ENCODE measurements at places on chromosomes 2 and 18. TPM values are rescaled to one million over a fixed set of nuclear protein-coding genes. Genes with fewer than 3 reads are reported as not detected.

DNA sequence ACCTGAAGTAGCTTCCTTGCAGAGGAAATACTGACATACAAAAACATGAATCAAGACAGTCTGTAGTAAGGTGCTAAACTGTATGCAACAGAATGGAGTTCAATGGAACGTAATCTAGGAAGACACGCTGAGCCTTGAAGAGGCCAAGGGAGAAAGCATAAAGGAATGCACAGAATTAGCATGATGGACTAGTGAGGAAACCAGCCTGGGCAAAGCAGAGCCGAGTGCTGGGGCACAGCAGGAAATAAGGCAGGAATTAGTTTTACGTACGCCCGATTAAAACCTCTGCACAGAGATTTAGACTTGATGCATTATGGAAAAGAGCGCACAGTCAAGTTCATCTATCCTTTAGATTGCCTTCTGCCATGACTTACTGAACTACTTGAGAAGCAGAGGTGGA lies 200.3 kb downstream of the DLGAP1 start:
- H3K4me3 ChIP-seq = no peak overlapping the region
- H3K4me1 ChIP-seq = no peaks in the 10 kb centered on the region
- no peak for DNase-seq
- H3K27me3 ChIP-seq = no peaks in the 10 kb centered on the region
- H3K36me3 ChIP-seq = no peaks in the 10 kb centered on the region
- H3K27ac ChIP-seq = no peak overlapping the region

- H3K4me3 ChIP-seq = no peak overlapping the region
- no peaks in the 10 kb centered on the region for H3K36me3 ChIP-seq
- no peaks in the 10 kb centered on the region for H3K27me3 ChIP-seq
- DNase-seq = no peak
- no peaks in the 10 kb centered on the region for H3K4me1 ChIP-seq
Measured at GRCh38 chr2:60280238-60280637, 273.2 kb downstream of the BCL11A start.

DNA sequence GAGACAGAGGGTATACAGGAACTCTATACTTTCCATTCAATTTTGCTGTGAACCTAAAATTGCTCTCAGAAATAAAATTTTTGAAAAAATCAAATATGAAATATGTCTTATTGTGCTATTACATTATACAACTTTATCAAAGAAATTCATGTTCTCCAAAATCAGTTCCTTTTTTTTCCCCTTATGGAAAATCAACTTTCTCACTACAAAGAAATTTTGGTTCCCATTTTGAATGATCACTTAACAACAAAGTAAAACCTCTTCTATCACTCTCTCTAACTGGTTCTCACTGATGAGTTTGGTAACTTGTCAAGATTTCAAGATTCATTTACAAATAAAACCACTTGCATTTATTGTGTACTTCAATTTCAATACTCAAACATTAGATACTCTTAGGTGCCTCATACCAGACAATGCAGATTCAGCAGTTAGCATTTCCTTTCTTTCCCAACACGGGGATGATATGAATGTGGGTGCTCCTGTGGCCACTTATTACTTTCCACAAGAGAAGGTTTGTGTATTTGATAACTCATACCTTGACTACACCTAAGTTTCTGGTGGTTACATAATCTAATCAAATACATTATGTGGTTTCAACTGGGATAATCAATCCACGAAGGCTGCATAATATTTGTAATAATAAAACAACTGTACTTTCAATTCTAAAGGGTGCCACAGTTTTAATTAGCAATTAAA lies 6.4 kb downstream of the PSME4 start:
- no peak for DNase-seq
- H3K27me3 ChIP-seq = no peaks in the 10 kb centered on the region
- peaks cover 31% of the 10 kb centered on the region for H3K4me1 ChIP-seq

DNA sequence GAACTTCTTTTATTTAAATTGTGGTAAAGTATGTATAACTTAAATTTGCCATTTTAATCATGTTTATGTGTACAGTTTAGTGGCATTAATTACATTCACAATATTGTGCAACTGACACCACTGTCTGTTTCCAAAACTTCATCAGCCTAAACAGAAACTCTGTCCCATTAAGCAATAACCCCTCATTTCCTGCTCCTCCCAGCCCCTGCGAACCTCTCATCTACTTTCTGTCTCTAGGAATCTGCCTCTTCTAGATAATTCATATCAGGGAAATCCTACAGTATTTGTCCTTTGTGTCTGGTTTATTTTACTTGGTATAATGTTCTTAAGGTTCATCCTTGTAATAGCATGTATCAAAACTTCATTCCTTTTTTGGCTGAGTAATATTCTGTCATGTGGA lies 75.1 kb downstream of the BOLA3 start:
- no peaks in the 10 kb centered on the region for H3K4me1 ChIP-seq
- H3K27ac ChIP-seq = no peak overlapping the region
- no peak overlapping the region for H3K4me3 ChIP-seq
- H3K27me3 ChIP-seq = no peaks in the 10 kb centered on the region
- no peak for DNase-seq

DNA sequence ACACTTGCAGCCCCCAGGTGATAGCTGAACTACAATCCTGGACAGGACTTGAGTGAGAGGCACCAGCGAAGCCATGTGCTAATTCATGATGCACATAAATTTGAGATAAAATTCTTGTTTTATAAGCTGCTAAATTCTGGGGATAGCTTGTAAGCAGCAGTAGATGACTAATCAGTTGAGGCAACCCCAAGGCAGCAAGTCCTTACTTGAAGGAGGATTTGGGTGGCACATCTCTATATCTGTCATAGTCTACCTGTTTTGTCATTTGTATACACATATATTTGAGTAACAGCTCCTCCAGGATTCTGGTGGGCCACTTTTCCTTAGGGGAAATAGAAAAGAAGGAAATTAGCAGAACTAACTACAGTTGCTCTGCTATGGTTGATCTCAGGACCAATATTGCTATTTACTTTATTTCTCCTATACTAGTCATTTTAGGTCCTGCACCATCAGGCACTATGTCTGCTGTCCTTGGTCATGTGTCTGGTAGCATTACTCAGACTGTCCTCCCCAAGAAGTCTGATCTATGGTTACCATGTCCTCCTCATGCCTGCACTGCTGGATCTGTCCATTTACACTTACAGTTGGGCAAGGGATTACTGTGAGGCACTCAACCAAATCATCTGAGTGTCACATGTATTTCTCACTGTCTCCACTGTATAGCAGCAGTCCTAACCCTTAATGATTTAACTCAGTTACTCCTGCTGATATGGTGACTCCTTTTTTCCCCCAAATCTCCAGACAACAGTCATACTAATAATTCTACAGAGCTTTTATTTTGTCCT lies 436.0 kb upstream of the CWC22 start:
- H3K36me3 ChIP-seq = no peaks in the 10 kb centered on the region
- no peak overlapping the region for H3K4me3 ChIP-seq
- no peaks in the 10 kb centered on the region for H3K27me3 ChIP-seq
- no peak for DNase-seq

GRCh38 chr18:43574974-43575373 lies 297.7 kb upstream of the SYT4 start:
- H3K4me1 ChIP-seq = no peaks in the 10 kb centered on the region
- H3K27ac ChIP-seq = no peak overlapping the region
- H3K36me3 ChIP-seq = no peaks in the 10 kb centered on the region
- H3K27me3 ChIP-seq = no peaks in the 10 kb centered on the region

DNA sequence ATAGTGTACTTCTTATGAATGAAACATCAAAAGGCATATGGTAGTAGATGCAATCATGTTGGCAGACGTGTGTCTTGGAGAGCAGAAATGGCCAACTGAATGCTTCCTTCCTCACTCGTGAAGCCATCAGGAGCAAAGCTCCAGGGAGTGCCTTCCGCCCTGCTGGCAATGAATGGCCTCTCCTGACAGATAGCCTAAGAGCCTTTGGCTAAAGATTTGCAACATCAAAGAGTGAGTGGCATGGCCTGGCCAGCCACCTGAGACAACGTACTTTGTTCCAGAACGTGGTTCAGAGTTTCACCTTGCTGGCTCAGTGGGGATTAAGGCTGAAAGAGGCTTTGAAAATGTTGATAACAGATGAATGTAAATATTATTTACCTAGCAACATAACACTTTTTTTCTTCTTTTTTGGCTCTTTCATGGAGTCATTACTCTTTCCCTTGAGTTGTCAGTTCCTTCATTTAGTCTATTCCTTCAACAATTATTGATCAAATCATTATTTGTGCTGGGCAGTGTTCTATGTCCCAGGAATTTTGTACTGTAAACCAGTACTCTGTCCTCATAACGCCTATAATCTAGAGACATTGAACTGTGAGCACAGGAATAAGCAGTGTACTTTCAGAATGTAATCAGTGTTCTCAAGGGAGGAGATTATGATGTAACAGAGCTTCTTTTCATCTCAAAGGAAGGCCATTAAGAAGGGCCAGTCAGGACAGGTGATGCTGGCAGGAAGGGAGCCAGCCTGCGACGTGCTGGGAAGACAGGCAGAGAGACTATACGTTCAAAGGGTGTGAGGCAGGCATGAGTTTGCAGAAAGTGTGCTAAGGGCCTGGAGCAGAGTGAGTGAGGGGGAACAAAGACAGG lies 59.4 kb upstream of the SH3RF3 start:
- no peaks in the 10 kb centered on the region for H3K4me1 ChIP-seq
- no peak overlapping the region for H3K27ac ChIP-seq
- H3K36me3 ChIP-seq = no peaks in the 10 kb centered on the region
- H3K27me3 ChIP-seq = no peaks in the 10 kb centered on the region
- H3K4me3 ChIP-seq = no peak overlapping the region

- H3K4me3 ChIP-seq = no peak overlapping the region
- H3K27ac ChIP-seq = no peak overlapping the region
- H3K4me1 ChIP-seq = no peaks in the 10 kb centered on the region
- H3K27me3 ChIP-seq = no peaks in the 10 kb centered on the region
- H3K36me3 ChIP-seq = no peaks in the 10 kb centered on the region
- DNase-seq = no peak
Measured at GRCh38 chr18:26804519-26804918, 61.0 kb downstream of the AQP4 start.

DNA sequence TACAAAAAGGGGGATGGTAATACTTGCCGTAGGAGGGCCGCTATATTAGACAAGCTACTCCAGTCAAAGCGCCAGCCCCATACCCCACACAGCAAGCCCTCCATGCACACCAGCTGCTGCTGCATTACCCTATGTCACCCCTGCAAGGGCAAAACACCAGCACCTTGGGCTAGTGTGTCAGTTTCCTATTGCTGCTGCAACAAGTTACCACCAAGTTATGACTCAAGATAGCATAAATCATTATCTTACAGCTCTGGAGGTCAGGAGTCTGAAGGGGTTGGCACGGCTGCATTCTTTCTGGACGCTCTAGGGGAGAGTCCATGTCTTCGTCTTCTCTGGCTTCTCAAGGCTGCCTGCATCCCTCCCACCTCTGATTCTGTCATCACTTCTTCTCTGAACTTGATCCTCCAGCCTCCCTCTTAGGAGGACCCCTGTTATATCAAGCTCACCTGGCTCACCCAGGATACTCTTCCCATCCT lies 88.6 kb upstream of the ACAA2 start:
- no peaks in the 10 kb centered on the region for H3K4me1 ChIP-seq
- no peaks in the 10 kb centered on the region for H3K27me3 ChIP-seq
- no peak overlapping the region for H3K27ac ChIP-seq
- no peak for DNase-seq
- peaks cover 6% of the 10 kb centered on the region for H3K36me3 ChIP-seq

DNA sequence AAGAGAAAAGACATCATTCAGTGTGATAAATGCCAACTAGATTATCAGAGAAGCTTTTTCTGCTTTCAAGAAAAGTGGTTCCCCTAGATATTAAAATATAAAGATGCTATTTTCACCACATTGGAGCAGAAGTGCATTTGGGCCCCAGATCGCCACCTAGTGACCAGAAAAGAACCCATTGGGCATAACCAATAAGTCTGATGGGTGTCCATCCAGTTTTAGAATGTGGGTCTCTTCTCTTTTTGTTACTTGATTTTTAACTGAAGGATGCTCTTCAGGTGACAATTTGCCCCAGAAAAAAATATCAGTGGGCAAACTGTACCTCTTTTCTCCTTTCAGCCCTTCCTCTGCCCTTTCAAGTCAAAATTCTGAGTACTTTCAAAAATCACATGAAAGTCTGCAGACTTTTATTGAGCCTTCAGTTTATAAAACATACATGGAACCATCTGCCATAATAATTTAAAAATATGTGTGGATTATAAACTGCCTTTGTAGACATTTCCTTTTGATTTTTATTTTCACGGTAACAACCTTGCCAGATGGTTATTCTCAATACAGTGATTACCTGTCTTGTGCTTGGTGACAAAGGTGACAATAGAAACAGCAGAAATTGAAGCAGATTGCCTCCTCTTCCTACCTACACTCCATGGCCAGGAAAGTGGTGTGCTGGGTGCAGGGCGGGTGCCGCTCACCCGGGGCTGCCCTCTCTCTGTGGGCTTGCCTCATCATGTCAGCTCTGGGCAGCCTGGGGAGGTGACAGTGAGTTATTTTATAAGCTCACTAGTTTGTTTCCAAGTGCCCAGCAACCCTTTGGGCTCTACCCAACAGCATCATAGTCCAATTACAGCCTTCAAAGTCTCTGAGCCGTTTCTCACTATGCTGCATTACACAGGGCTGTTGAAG lies 124.5 kb downstream of the DCDC2C start:
- H3K27ac ChIP-seq = no peak overlapping the region
- no peak for DNase-seq
- H3K4me3 ChIP-seq = no peak overlapping the region
- H3K36me3 ChIP-seq = no peaks in the 10 kb centered on the region
- no peaks in the 10 kb centered on the region for H3K27me3 ChIP-seq

DNA sequence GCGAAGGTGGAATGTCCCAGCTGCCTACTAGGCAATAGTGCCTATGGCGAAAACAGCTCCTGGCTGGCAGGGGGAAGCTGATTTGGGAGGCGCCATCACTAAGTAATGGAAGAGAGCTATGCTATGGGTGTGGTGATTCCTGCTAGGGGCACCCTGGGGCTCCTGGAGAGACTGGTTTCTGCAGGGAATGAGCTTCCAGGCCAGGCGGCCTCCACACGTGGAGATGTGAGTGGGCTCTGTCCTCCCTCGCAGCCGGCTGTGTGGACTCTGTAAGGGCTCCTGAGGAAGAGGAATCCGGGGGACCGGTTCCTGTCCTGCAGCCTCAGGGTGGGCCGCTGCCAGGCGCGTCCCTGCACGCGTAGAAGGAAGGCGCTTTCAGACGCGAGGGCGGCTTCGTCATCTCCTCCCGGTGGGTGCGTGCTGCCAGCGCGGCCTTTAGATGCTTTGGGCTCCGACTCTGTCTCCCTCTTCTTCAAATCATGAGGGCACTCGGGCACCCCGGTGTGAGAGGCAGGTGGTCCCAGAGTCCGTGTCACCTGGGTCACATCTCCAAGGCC lies 55.5 kb upstream of the ANKRD62 start:
- peaks cover 8% of the 10 kb centered on the region for H3K4me1 ChIP-seq
- DNase-seq = no peak
- no peaks in the 10 kb centered on the region for H3K36me3 ChIP-seq
- H3K27me3 ChIP-seq = no peaks in the 10 kb centered on the region

- no peaks in the 10 kb centered on the region for H3K36me3 ChIP-seq
- no peak for DNase-seq
- H3K4me1 ChIP-seq = peaks cover 86% of the 10 kb centered on the region
- H3K27me3 ChIP-seq = no peaks in the 10 kb centered on the region
- no peak overlapping the region for H3K4me3 ChIP-seq
Measured at GRCh38 chr18:45521136-45521535, 94.1 kb upstream of the SLC14A2 start.

Gene KANSL1L
- 77.2 TPM for total RNA-seq

Gene TUBA4B
- total RNA-seq = not detected

Gene IL1RL1
- 32.8 TPM for total RNA-seq

Gene CRACDL
- 5.9 TPM for total RNA-seq

Gene POTEI
- not detected for total RNA-seq
